Muscle of leg (tissue), 16 donors: ENCODE measurements at places on chromosomes 6 and 20. TPM values are rescaled to one million over a fixed set of nuclear protein-coding genes. Genes with fewer than 3 reads are reported as not detected.

Gene LGSN
- not detected for total RNA-seq

Gene EPHA7
- total RNA-seq: 9.8 TPM

Gene WFDC10B
- total RNA-seq: not detected

Gene PPP1R14C
- 30.2 TPM for total RNA-seq

Gene LHFPL5
- not detected for total RNA-seq

Gene RSPO3
- 8.8 TPM for total RNA-seq

DNA sequence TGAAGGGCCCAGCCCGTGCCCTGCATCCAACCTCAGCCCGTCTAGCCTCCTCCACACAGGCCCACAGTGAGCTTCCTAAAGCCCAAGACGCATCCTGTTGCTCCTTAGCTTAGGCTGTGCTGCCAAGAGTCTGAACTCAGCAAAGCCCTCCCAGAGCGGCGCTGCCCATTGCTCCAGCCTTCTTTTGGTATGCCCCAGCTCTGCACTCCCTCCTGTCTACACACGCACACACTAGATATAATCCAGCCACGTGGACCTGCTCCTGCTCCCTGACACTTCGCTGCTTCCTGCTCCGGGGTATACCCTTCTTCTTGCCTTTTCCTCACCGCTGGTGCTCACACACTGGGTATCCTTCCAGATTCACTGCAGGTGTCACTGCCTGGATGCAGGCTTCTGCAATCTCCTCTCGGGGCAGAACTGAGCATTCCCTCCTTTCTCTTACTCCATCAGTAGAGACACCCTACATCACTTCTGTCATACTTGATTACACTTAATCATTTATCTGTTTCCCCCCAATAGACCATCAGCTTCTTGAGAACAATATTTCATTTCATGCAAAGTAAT lies 23.8 kb downstream of the GABRR2 start:
- no peak overlapping the region for H3K4me3 ChIP-seq
- H3K27me3 ChIP-seq: no peaks in the 10 kb centered on the region
- H3K36me3 ChIP-seq: no peaks in the 10 kb centered on the region
- peaks cover 18% of the 10 kb centered on the region for H3K4me1 ChIP-seq
- H3K27ac ChIP-seq: no peak overlapping the region

DNA sequence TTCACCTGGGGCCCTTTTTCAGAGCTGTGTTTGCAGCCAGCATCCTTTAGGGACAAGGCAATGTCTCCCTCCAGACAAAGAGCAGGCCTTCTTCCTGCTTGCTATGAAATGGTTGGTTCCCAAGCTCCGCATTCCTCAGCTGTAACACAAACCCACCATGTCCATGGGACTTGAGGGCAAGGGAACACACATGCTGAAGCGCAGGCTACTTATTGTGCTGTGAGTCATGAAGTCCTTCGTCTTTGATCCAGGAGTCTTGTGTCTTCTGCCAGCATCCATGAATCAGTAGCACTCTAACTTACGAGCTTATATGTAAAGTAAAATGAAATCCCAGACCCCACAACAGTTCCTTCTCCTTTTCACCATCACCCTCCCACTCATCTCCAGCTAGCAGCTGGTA lies 59.0 kb downstream of the ANKRD60 start:
- no peak overlapping the region for H3K4me3 ChIP-seq
- no peaks in the 10 kb centered on the region for H3K27me3 ChIP-seq
- H3K27ac ChIP-seq: no peak overlapping the region
- peak; percentile 59 for DNase-seq
- peaks cover 19% of the 10 kb centered on the region for H3K4me1 ChIP-seq

DNA sequence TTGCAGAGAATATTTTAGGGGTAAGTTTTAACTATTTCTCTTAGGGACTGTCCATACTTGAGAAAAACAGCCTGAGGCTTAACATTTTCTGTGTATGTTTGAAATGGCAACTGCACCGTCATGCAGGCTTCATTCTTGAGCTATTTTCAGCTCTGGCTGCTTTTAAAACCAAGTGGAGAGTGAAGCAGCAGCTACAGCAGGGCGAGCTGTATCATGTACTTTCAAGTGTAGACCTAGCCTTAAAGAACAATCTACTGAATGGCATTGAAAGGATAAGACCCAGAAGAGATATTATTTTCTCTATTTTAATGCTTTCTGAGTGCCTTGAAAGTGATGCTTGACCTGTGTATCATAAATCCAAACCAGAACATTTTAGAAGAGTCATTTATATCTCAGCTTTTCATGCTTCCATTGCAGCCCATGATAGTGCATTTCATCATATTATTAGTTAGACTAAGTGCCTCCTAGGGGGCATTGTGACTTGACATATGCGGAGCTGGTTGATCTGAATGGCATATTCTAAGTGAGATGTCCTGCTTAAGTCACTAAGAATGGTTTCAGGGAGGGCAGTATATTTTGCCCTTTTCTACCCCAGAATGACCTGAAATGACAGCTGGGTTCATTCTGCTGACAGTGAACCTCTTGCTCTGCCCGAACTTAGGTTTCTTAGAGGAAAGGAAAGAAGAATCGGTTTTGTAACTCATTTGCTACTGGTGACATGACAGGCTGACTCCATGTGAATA lies 85.3 kb downstream of the NKAIN2 start:
- no peaks in the 10 kb centered on the region for H3K27me3 ChIP-seq
- H3K36me3 ChIP-seq: no peaks in the 10 kb centered on the region
- peak; percentile 25 for DNase-seq
- no peak overlapping the region for H3K4me3 ChIP-seq
- peak overlapping the region; percentile 62 for H3K27ac ChIP-seq

GRCh38 chr6:138521790-138522189 lies 22.5 kb upstream of the NHSL1 start:
- DNase-seq: peak; percentile 72
- no peak overlapping the region for H3K4me3 ChIP-seq
- peaks cover 3% of the 10 kb centered on the region for H3K4me1 ChIP-seq
- H3K27me3 ChIP-seq: no peaks in the 10 kb centered on the region
- peaks cover 3% of the 10 kb centered on the region for H3K36me3 ChIP-seq

GRCh38 chr20:22821081-22821727 lies 213.9 kb upstream of the SSTR4 start:
- no peak overlapping the region for H3K4me3 ChIP-seq
- no peak overlapping the region for H3K27ac ChIP-seq
- peaks cover 18% of the 10 kb centered on the region for H3K4me1 ChIP-seq
- no peak for DNase-seq

- DNase-seq: peak; percentile 84
- H3K36me3 ChIP-seq: no peaks in the 10 kb centered on the region
- H3K27ac ChIP-seq: peak overlapping the region; percentile 82
- no peaks in the 10 kb centered on the region for H3K27me3 ChIP-seq
- peaks cover 17% of the 10 kb centered on the region for H3K4me1 ChIP-seq
These were observed 113.1 kb upstream of the ZNF217 start for GRCh38 chr20:53706466-53707370.

DNA sequence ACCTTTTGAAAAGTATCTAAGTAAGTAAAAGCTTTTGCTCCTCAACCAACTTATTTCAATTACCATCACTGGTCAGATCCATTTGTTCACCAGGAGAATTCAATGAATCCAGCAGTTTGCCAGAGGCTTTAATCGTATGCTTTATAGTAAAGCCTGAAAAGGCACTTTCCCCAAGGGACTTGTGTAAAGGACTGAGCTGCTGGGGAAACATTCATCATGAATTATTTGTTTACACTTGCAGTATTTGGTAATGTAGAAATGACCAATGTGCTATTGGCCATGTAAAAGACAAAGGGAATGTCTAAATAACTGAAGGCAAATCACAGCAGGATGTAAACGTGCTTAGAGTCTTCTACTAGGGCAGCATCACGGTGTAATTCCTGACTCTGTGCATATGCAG lies 471.4 kb downstream of the ADGRB3 start:
- no peaks in the 10 kb centered on the region for H3K4me1 ChIP-seq
- H3K27me3 ChIP-seq: no peaks in the 10 kb centered on the region
- DNase-seq: no peak
- H3K36me3 ChIP-seq: no peaks in the 10 kb centered on the region

- H3K27ac ChIP-seq: no peak overlapping the region
- H3K4me1 ChIP-seq: peaks cover 11% of the 10 kb centered on the region
- no peaks in the 10 kb centered on the region for H3K36me3 ChIP-seq
- DNase-seq: no peak
- no peak overlapping the region for H3K4me3 ChIP-seq
These were observed 5.3 kb downstream of the SCAF8 start for GRCh38 chr6:154738551-154738961.

GRCh38 chr20:58389968-58390658 lies 1.1 kb downstream of the VAPB start:
- H3K27ac ChIP-seq: peak overlapping the region; percentile 95
- H3K4me1 ChIP-seq: peaks cover 21% of the 10 kb centered on the region
- no peak for DNase-seq

GRCh38 chr20:40016890-40017289 lies 672.1 kb downstream of the MAFB start:
- H3K36me3 ChIP-seq: no peaks in the 10 kb centered on the region
- no peak for DNase-seq
- no peaks in the 10 kb centered on the region for H3K4me1 ChIP-seq

DNA sequence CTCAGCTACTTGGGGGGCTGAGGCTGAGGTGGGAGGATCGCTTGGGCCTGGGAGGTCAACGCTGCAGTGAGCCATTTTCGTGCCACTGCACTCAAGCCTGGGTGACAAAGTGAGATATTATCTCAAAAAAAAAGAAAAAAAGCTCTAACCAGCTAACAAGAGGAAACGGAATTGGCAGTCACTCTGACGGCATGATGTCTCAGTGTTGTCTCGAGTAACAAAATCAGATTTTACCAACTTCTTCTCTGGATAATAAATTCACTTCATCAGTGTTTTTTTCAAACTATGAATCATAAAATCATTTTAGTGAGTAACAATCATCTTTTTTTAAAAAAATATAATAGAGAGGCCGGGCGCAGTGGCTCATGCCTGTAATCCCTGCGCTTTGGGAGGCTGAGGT lies 12.6 kb downstream of the KIF16B start:
- H3K4me1 ChIP-seq: peaks cover 8% of the 10 kb centered on the region
- no peaks in the 10 kb centered on the region for H3K27me3 ChIP-seq

GRCh38 chr6:122445274-122445673 lies 26.3 kb downstream of the SERINC1 start:
- H3K27me3 ChIP-seq: no peaks in the 10 kb centered on the region
- peaks cover 25% of the 10 kb centered on the region for H3K36me3 ChIP-seq
- no peak for DNase-seq
- H3K4me3 ChIP-seq: no peak overlapping the region
- no peaks in the 10 kb centered on the region for H3K4me1 ChIP-seq
- no peak overlapping the region for H3K27ac ChIP-seq

- no peaks in the 10 kb centered on the region for H3K27me3 ChIP-seq
- no peak for DNase-seq
- H3K36me3 ChIP-seq: no peaks in the 10 kb centered on the region
- no peak overlapping the region for H3K27ac ChIP-seq
- no peaks in the 10 kb centered on the region for H3K4me1 ChIP-seq
These were observed 247.9 kb upstream of the SLC35B3 start for GRCh38 chr6:8683204-8683603.

GRCh38 chr20:24102749-24103333 lies 114.3 kb upstream of the GGTLC1 start:
- no peak overlapping the region for H3K4me3 ChIP-seq
- H3K4me1 ChIP-seq: no peaks in the 10 kb centered on the region
- no peak overlapping the region for H3K27ac ChIP-seq

GRCh38 chr6:128063850-128064539 lies 163.1 kb upstream of the THEMIS start:
- H3K27me3 ChIP-seq: no peaks in the 10 kb centered on the region
- H3K36me3 ChIP-seq: no peaks in the 10 kb centered on the region
- H3K4me1 ChIP-seq: no peaks in the 10 kb centered on the region
- no peak overlapping the region for H3K4me3 ChIP-seq

DNA sequence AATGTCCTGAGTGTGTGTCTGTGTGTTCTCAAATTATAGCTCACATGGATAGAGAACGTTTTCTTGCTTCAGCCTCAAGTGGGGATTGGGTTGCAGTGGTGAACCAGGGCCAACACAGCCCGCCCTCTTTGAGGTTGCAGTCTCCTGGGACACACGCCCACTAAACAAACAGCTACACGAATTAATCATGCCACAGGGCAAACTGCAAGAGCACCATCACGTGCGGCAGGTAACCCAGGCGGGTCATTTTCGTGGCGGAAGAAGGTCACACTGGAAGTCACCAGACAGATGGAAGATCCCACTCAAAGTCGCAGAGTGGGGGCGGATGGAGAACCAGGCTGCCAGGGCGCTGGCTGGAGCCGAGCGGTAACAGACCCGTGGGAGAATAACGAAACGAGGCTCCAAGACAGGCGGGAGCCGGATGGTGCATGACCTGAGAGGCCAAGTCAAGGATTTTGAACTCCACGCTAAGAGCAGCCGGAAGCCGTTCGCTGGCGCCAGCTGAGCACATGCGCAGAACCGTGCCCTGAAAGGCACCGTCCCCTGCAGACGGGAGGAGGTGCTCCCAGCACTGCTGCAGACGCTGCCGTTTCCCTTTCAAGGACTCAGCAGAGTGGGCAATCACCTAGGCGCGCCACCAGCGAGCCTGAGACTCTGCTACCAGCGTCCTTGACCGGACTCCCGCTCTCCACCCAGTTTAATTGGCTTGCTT lies 10.7 kb downstream of the DLL1 start:
- peaks cover 33% of the 10 kb centered on the region for H3K36me3 ChIP-seq
- peaks cover 23% of the 10 kb centered on the region for H3K4me1 ChIP-seq
- peak overlapping the region; percentile 55 for H3K27ac ChIP-seq
- H3K4me3 ChIP-seq: peak overlapping the region; percentile 29
- DNase-seq: peak; percentile 72

DNA sequence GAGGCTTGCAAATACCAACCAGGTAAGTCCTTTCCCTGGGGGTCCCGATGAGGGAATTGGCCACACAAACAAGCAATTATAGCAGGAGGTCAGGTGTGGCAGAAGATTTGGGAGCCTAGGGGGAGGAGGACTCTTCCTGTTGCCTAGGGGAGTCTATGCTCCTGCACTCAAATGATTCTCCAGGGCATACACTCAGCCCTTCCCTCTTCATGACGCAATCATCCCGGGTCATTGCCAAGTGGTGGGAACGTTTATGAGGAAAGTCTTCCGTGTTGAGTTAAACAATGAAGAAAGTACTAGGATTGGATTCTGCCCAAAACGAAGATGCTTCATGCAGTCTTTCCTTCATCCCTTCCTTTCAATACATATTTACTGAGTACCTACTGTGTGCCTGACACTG lies 186.5 kb upstream of the TSHZ2 start:
- no peaks in the 10 kb centered on the region for H3K36me3 ChIP-seq
- H3K4me3 ChIP-seq: no peak overlapping the region
- no peaks in the 10 kb centered on the region for H3K4me1 ChIP-seq
- no peak for DNase-seq

GRCh38 chr6:7933794-7934193 lies 23.2 kb upstream of the TXNDC5 start:
- peak; percentile 22 for DNase-seq
- no peak overlapping the region for H3K4me3 ChIP-seq
- no peaks in the 10 kb centered on the region for H3K36me3 ChIP-seq
- no peak overlapping the region for H3K27ac ChIP-seq
- no peaks in the 10 kb centered on the region for H3K27me3 ChIP-seq

DNA sequence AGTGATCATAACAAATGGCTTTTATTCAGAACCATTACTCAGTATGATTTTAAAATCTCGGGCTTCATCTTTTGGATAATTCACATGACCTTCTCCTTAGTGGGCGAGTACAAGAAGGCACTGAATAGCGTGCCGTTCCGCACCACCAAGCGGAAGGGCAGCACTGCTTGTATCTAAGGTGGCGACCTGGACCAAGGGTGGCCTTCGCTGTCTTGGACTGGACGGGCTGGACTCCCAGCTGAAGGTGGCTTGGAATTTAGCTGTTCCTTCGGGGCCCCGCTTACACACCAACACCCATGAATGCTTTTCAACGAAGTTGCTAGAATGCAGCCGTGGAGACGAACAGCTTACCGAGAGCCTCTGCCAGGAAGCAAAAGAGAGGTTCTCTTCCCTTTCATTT lies 168.6 kb upstream of the AGPAT4 start:
- no peak for DNase-seq
- H3K27me3 ChIP-seq: no peaks in the 10 kb centered on the region
- peaks cover 32% of the 10 kb centered on the region for H3K4me1 ChIP-seq
- H3K4me3 ChIP-seq: no peak overlapping the region
- H3K36me3 ChIP-seq: no peaks in the 10 kb centered on the region
